ENCODE measurements at places on chromosomes 16 and 17. TPM values are rescaled to one million over a fixed set of nuclear protein-coding genes. Genes with fewer than 3 reads are reported as not detected.

- H3K27me3 ChIP-seq, result no peaks in the 10 kb centered on the region
- H3K4me3 ChIP-seq, result no peak overlapping the region
- H3K4me1 ChIP-seq, result peaks cover 4% of the 10 kb centered on the region
- DNase-seq, result no peak
- peaks cover 25% of the 10 kb centered on the region for H3K36me3 ChIP-seq
Measured at GRCh38 chr17:67663457-67663856, 54.3 kb upstream of the NOL11 start.

DNA sequence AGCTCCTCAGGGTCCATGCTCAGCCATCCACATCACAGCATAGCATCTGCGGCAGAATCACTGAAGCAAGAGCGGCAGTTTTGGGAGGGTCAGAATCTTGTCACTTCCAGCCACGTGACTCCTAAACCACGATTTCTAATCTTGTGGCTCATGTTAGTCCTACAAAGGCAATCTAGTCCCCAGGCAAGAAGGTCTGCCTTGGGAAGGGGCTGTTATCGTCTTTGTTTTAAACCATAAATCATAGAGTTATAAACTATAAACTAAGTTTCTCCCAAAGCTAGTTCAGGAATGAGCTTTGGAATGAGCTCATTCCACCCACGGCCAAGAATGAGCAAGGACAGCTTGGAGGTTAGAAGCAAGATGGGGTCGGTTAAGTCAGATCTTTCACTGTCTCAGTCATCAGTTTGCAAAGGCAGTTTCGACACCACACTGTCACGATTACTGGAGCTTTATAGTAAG is 20.8 kb upstream of the DNAH17 start:
- H3K36me3 ChIP-seq, result no peaks in the 10 kb centered on the region
- H3K4me1 ChIP-seq, result no peaks in the 10 kb centered on the region
- DNase-seq, result no peak
- H3K27ac ChIP-seq, result no peak overlapping the region
- H3K27me3 ChIP-seq, result no peaks in the 10 kb centered on the region

GRCh38 chr17:46884552-46884951 is 33.2 kb downstream of the WNT9B start:
- peaks cover 4% of the 10 kb centered on the region for H3K27me3 ChIP-seq
- no peaks in the 10 kb centered on the region for H3K4me1 ChIP-seq
- DNase-seq, result no peak
- no peak overlapping the region for H3K27ac ChIP-seq

DNA sequence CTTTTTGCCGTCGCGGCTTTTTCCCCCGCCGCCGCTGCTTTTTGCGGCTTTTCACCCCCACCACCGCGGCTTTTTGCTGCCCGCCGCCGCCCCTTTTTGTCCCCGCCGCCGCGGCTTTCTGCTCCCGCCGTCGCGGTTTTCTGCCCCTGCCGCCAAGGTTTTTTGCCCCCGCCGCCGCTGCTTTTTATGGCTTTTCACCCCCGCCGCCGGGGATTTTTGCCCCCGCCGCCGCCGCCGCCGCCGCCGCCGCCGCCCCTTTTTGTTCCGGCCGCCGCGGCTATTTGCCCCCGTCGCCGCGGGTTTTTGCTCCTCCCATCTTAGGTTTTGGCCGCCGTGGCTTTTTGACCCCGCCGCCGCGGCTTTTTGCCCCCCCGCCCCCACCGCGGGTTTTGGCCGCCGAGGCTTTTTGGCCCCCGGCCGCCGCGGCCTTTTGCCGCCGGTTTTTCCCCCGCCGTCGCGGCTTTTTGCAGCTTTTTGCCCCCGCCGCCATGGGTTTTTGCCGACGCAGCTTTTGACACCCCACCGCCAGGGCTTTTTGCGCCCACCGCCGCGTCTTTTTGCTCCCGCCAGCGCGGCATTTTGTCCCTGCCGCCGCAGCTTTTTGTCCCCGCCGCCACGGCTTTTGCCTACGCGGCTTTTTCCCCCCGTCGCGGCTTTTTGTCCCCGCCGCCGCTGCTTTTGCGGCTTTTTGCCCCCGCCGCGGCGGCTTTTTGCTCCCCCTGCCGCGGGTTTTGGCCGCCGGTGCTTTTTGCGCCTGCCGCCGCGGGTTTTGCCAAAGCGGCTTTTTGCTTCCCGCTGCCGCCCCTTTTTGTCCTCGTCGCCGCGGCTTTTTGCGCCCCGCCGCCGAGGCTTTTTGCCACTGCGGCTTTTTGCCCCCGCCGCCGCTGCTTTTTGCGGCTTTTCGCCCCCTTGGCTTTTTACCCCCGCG is 519.4 kb upstream of the WSB1 start:
- no peaks in the 10 kb centered on the region for H3K4me1 ChIP-seq
- DNase-seq, result no peak
- no peak overlapping the region for H3K27ac ChIP-seq

DNA sequence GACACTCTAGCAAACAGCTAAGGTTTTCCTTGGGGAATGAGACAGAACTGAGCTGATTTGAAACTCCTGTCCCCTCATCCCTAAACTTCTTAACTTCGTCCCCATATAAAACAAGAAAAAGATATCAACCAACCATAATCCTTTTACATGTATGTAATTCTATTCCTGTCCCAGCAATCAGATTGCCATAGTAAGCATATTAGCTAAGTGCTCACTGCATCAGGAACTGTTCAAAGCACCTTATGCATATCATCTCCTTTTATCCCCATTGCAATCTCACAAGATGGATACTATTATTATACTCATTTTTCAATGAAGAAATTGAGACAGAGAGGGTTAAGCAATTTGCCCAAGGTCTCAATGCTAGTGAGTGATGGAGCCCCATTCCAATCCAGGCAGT is 6.8 kb downstream of the KIF18B start:
- no peaks in the 10 kb centered on the region for H3K27me3 ChIP-seq
- H3K4me3 ChIP-seq, result no peak overlapping the region
- no peak overlapping the region for H3K27ac ChIP-seq

DNA sequence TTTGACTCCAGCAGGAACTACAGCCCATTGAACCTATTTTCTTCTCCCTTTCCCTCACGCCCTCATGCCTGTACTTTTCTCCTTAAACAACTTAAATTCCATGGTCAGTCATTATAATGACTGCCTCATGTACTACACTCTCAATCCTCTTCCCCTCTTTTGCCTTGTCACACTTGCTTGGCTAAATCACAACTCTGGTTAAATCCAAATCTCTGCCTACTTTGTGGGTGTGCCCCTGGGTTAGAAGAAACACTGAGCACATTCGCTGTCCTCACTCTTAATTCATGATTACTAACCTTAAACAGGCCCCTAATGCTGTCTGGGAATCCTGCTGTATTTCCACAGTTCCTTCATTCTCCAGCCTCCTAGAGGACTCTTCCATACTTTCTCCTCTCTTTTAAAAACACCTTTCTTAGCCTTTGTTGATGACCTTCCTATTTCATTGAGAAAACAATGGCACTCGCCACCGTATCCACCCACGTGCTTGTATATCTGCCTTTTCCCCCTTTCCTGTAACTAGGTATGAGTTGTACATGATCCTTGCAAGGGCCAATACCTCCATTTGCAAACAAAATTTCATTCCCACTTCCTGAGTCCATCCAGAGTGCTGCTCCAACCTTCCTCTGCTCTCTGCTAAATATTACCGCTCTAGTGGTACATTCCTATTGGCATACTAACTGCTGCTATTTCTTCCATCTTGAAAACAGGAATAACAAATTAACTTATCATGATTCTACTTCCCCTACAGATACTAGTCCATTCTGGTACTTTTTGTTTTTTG is 28.9 kb downstream of the ZNRF1 start:
- H3K4me1 ChIP-seq, result peaks cover 19% of the 10 kb centered on the region
- no peak for DNase-seq
- no peaks in the 10 kb centered on the region for H3K27me3 ChIP-seq
- no peaks in the 10 kb centered on the region for H3K36me3 ChIP-seq

DNA sequence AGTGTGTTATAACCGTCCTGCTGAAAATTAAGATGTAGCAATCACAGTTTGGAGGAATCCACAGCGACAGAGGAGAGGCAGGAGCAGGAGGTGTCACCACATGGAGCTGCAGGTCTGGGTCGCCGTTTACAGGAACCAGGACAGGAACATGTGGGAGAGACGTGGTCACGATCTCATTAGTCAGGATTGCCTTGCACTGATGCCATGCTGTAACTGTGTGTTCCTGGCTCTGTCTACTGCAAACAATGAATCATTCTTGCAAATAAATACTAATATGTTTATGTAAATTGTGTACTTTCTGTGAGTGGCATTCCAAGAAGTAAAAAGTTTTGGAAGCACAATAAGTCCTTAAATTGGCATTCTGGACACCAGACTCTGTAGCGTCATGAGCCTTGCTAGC is 271.8 kb downstream of the CPPED1 start:
- no peak overlapping the region for H3K27ac ChIP-seq
- peaks cover 2% of the 10 kb centered on the region for H3K36me3 ChIP-seq
- no peak for DNase-seq

DNA sequence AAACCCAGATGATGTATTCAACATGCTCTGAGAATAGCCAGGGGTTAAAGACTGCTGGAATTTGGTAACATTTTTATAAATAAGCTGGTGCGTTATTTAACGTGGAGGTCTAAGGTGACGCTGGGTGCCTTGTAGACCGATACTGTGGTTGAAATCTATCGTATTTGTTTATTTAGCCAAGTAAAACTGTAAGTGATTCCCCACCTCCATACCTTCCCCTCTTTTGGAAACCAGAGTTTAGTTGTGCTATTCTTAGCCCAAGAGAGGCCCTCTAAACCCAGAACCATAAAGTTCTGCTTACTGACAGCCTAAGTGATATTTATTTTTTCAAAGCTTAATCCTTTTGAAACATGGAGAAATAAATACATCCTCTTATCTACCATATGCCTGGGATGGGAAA is 744.5 kb downstream of the WWOX start:
- no peak overlapping the region for H3K4me3 ChIP-seq
- H3K27me3 ChIP-seq, result no peaks in the 10 kb centered on the region
- no peaks in the 10 kb centered on the region for H3K4me1 ChIP-seq

DNA sequence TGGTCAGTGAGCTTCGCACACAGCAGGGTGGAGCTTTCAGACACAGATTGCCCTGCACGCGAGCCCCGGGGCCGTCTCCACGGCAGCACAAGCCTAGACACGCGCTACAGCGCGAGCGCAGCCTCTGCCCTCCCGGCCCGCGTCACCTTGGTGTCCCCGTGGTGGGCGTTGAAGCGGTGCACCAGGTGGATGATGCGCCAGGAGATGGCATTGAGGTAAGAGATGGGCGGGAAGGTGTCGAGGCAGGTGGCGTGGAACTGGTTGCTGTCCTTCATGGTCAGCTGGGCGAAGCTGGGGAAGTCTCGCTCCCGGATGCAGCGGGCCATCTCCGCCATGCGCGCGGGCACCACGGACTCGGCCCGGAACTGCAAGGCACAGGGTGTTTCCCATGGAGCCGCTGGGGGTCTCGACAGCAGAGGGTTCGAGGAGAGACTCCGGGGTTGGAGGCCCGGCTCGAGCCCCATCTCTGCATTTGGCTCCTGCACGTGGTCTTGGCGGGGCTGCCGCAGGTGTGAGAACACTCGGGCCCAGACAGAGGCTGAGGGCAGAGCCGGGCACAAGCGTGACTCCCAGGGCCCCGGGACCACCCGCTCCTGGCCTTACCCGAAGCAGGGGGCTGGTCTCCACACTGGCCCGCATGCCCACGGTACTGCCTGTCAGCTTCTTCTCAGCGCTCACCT is 4.3 kb upstream of the CYBA start:
- peaks cover 8% of the 10 kb centered on the region for H3K36me3 ChIP-seq
- H3K27me3 ChIP-seq, result no peaks in the 10 kb centered on the region
- H3K27ac ChIP-seq, result no peak overlapping the region
- no peak overlapping the region for H3K4me3 ChIP-seq
- no peak for DNase-seq
- H3K4me1 ChIP-seq, result peaks cover 9% of the 10 kb centered on the region

DNA sequence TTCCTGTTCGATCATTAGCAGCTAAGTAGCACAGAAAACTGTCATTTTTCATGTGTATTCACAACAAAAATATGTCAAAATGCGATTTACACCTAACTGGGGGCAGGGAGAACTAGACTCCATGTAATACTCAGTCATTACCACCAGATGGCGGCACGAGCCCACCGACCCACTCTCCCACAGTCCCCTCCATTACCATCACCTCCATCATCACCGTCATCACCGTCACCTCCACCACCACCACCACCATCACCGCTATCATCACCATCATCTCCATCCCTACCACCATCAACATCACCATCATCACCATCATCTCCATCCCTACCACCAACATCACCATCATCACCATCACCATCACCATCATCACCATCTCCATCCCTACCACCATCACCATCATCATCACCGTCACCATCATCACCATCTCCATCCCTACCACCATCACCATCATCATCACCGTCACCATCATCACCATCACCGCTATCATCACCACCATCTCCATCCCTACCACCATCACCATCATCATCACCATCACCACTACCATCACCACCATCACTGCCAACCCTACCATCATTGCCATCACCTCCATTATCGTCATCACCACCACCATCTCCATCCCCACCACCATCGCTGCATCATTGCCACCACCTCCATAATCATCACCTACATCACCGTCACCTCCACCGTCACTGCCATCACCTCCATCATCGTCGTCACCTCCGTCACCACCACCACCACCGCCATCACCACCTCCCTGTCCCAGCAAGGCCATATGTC is 14.4 kb downstream of the NDUFAF8 start:
- H3K4me3 ChIP-seq, result no peak overlapping the region
- peaks cover 8% of the 10 kb centered on the region for H3K36me3 ChIP-seq
- peaks cover 5% of the 10 kb centered on the region for H3K4me1 ChIP-seq
- H3K27ac ChIP-seq, result no peak overlapping the region
- DNase-seq, result peak; percentile 68
- no peaks in the 10 kb centered on the region for H3K27me3 ChIP-seq

GRCh38 chr16:2176047-2176446 is 20.4 kb downstream of the CASKIN1 start:
- peaks cover 15% of the 10 kb centered on the region for H3K36me3 ChIP-seq
- H3K4me3 ChIP-seq, result no peak overlapping the region
- no peak overlapping the region for H3K27ac ChIP-seq
- H3K27me3 ChIP-seq, result no peaks in the 10 kb centered on the region
- DNase-seq, result no peak
- no peaks in the 10 kb centered on the region for H3K4me1 ChIP-seq

DNA sequence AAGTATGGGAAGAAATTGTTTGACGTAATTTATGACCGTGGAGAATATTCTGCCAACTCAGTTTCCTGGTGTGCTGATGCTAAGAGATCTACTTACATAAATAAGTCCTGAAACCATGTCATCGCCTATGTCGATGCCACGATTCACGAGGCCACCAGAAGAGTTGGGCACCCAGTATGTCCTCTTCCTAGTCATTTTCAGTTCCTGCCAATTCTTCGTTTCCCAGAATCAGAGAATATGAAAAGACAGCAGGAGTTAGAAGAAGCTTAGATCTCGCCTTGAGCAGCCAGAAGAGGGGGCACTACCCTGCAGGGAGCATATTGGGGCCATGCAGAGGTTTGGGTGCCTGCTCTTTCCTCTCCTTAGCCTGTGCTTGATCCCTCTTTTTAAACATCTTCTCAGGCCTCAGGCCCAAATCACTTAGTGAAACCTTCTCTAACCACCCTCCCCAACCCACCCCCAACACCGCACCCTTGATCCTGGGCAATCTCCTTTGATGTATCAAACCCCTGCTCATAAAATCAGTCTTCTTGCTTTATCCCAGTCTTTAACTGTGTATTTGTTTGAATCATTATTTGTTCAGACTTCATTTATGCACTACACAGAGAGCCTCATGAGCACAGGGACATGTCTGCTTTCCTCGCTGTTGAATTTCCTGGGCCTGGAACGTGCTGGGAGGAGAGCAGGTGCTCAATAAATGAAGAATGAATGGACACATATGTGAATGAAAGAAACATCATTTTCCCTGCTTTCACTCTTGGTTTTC is 12.2 kb upstream of the LONP2 start:
- H3K27ac ChIP-seq, result peak overlapping the region; percentile 50
- DNase-seq, result peak; percentile 73
- peaks cover 2% of the 10 kb centered on the region for H3K27me3 ChIP-seq
- no peak overlapping the region for H3K4me3 ChIP-seq
- peaks cover 21% of the 10 kb centered on the region for H3K4me1 ChIP-seq

The ABCC11 gene
- 0.15 TPM for total RNA-seq

Measured in activated naive CD4-positive, alpha-beta T cell treated with anti-CD3 and anti-CD28 coated beads for 36 hours (primary cell).